ENCODE measurements at places on chromosomes 11 and 22. TPM values are rescaled to one million over a fixed set of nuclear protein-coding genes. Genes with fewer than 3 reads are reported as not detected.

The OR8G1 gene
- not detected for polyA plus RNA-seq

The TREH gene
- polyA plus RNA-seq: not detected

The GUCY1A2 gene
- 0.26 TPM for polyA plus RNA-seq

The OR2D2 gene
- polyA plus RNA-seq: not detected

The GGTLC3 gene
- polyA plus RNA-seq: not detected

The SCUBE1 gene
- 0.06 TPM for polyA plus RNA-seq

The ANKK1 gene
- polyA plus RNA-seq: 0.05 TPM

The PRG2 gene
- polyA plus RNA-seq: not detected

The GLYAT gene
- polyA plus RNA-seq: not detected

The KDM4D gene
- 1.1 TPM for polyA plus RNA-seq

The PLAAT5 gene
- polyA plus RNA-seq: not detected

The VSTM5 gene
- 0.12 TPM for polyA plus RNA-seq

The CLDN5 gene
- not detected for polyA plus RNA-seq

The TBC1D22A gene
- polyA plus RNA-seq: 14.5 TPM

The MMP13 gene
- polyA plus RNA-seq: 0.12 TPM

The GRIK4 gene
- polyA plus RNA-seq: 0.02 TPM

The FGF4 gene
- not detected for polyA plus RNA-seq

The FAM111B gene
- polyA plus RNA-seq: 0.94 TPM

The ADAMTS8 gene
- not detected for polyA plus RNA-seq

All from SK-N-SH (cell line).